ENCODE measurements at places on chromosomes 5 and 9. TPM values are rescaled to one million over a fixed set of nuclear protein-coding genes. Genes with fewer than 3 reads are reported as not detected.

Gene MCIDAS
- total RNA-seq: not detected

Gene FOXD4L6
- 0.51 TPM for total RNA-seq

GRCh38 chr5:136020383-136021015 lies 8.3 kb upstream of the TGFBI start:
- DNase-seq: peak; percentile 73
- H3K27me3 ChIP-seq: no peaks in the 10 kb centered on the region
- H3K36me3 ChIP-seq: no peaks in the 10 kb centered on the region
- peaks cover 13% of the 10 kb centered on the region for H3K4me1 ChIP-seq
- H3K4me3 ChIP-seq: no peak overlapping the region

Gene SPATA31E1
- not detected for total RNA-seq

Gene MAMDC2
- total RNA-seq: 114 TPM

GRCh38 chr9:18863791-18864190 lies 169.2 kb downstream of the SAXO1 start:
- H3K36me3 ChIP-seq: no peaks in the 10 kb centered on the region
- DNase-seq: peak; percentile 41
- H3K4me1 ChIP-seq: peaks cover 12% of the 10 kb centered on the region
- no peaks in the 10 kb centered on the region for H3K27me3 ChIP-seq

Gene HTR1A
- 11.7 TPM for total RNA-seq

- no peaks in the 10 kb centered on the region for H3K27me3 ChIP-seq
- H3K4me1 ChIP-seq: no peaks in the 10 kb centered on the region
- H3K4me3 ChIP-seq: no peak overlapping the region
Measured at GRCh38 chr9:128727640-128728248, 3.8 kb upstream of the ZDHHC12 start.

GRCh38 chr5:107285772-107286171 lies 385.0 kb downstream of the EFNA5 start:
- H3K36me3 ChIP-seq: no peaks in the 10 kb centered on the region
- H3K27ac ChIP-seq: no peak overlapping the region
- H3K27me3 ChIP-seq: no peaks in the 10 kb centered on the region

- no peaks in the 10 kb centered on the region for H3K27me3 ChIP-seq
- H3K36me3 ChIP-seq: no peaks in the 10 kb centered on the region
- H3K27ac ChIP-seq: no peak overlapping the region
- no peak overlapping the region for H3K4me3 ChIP-seq
- no peak for DNase-seq
- H3K4me1 ChIP-seq: no peaks in the 10 kb centered on the region
Measured at GRCh38 chr9:93166699-93167098, 17.2 kb upstream of the WNK2 start.

- no peak overlapping the region for H3K27ac ChIP-seq
- no peak for DNase-seq
- H3K27me3 ChIP-seq: no peaks in the 10 kb centered on the region
Measured at GRCh38 chr5:39473156-39473775, 48.5 kb upstream of the DAB2 start.

DNA sequence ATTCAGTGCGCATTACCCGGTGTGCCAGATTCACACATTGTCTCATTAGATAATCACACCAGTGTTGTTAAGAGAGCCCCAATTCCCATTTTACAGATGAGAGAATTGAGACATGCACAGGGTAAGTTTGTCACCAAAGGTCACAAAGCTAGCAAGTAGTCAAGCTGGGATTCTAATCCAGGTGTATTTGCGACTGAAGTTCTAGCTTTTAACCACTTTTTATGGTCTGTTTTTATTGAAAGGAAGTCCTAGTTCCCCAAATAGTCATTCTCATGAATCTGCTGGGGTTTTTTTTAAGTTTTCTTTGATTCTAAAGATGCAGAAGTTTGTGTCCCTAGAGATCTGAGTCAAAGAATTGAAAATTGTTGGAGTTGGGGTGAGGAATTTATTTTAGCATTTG lies 136.5 kb downstream of the DPYSL3 start:
- no peaks in the 10 kb centered on the region for H3K4me1 ChIP-seq
- no peak for DNase-seq
- no peak overlapping the region for H3K27ac ChIP-seq
- no peaks in the 10 kb centered on the region for H3K27me3 ChIP-seq
- H3K36me3 ChIP-seq: no peaks in the 10 kb centered on the region

DNA sequence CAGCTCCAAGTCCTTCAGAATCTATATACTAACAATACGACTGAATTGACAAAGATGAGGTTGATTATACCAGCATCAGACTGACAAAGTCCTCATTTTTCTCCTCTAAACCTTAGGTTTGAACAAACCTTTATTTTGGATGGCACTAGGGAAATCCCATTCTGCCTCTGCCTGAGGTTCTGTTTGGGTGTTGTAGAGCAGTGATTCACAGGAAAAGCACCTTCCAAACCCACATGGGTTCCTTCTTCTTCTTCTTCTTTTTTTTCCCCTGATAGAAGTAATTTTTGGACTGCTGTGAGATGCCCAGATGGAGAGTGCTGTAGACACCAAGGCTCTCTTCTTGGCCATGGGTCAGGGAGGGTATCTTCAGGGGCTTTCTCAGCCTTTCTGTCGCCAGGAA lies 164.9 kb upstream of the PAPPA start:
- no peaks in the 10 kb centered on the region for H3K36me3 ChIP-seq
- H3K4me3 ChIP-seq: no peak overlapping the region
- no peaks in the 10 kb centered on the region for H3K4me1 ChIP-seq
- H3K27ac ChIP-seq: no peak overlapping the region
- DNase-seq: no peak

GRCh38 chr5:113038714-113039113 lies 62.1 kb downstream of the DCP2 start:
- H3K36me3 ChIP-seq: no peaks in the 10 kb centered on the region
- H3K4me1 ChIP-seq: no peaks in the 10 kb centered on the region
- no peaks in the 10 kb centered on the region for H3K27me3 ChIP-seq
- no peak overlapping the region for H3K27ac ChIP-seq
- H3K4me3 ChIP-seq: no peak overlapping the region

Gene ZNF462
- total RNA-seq: 62.4 TPM

DNA sequence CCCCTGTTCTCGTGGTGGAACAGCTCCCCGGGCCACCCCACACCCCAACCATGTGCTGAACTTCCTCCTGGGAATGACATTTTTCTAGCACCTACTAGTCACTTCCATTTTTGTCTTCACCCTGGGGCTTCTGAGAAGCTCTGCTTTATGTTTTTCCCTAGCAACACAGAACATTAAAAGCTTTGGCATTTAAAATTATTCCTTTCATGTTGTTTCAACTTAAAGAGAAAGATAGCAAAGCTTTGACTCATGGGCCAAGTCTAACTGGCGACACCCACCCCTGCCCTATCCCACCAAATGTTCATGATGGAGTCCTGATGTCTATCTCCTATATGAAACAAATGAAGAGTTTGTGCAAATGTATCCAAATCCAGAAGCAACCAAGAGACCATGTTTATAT lies 22.4 kb downstream of the BOD1 start:
- no peak overlapping the region for H3K4me3 ChIP-seq
- no peaks in the 10 kb centered on the region for H3K36me3 ChIP-seq
- H3K27me3 ChIP-seq: no peaks in the 10 kb centered on the region
- H3K27ac ChIP-seq: no peak overlapping the region
- H3K4me1 ChIP-seq: no peaks in the 10 kb centered on the region

- H3K36me3 ChIP-seq: peaks cover 1% of the 10 kb centered on the region
- H3K4me1 ChIP-seq: no peaks in the 10 kb centered on the region
- no peak overlapping the region for H3K27ac ChIP-seq
- DNase-seq: no peak
- H3K4me3 ChIP-seq: no peak overlapping the region
Measured at GRCh38 chr5:117263231-117263630, 688.6 kb upstream of the SEMA6A start.

Gene GPR150
- total RNA-seq: not detected

DNA sequence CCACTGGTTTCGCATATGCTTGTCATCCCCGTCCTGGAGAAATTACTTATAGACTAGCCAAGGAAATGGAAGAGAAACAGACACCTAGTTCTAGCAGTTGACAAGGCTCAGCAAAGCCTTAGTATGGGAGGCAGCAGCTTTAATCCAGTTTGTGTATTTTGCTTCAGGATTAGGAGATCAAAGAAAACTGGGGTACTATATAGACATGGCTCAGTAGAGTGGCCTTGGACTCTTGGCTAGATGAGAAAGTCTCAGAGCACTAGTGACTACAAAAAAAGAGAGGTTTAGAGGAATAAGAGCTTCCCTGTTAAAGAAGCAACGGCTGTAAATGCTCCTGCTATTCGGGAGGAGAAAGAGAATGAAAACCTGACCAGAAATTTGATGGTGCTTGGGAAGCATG lies 349.1 kb downstream of the CTNND2 start:
- DNase-seq: no peak
- no peak overlapping the region for H3K4me3 ChIP-seq
- H3K36me3 ChIP-seq: no peaks in the 10 kb centered on the region
- H3K27ac ChIP-seq: no peak overlapping the region

- peaks cover 5% of the 10 kb centered on the region for H3K4me1 ChIP-seq
- DNase-seq: no peak
- no peak overlapping the region for H3K27ac ChIP-seq
- no peaks in the 10 kb centered on the region for H3K36me3 ChIP-seq
- no peak overlapping the region for H3K4me3 ChIP-seq
- no peaks in the 10 kb centered on the region for H3K27me3 ChIP-seq
Measured at GRCh38 chr5:32589942-32590869, 4.8 kb downstream of the SUB1 start.

GRCh38 chr5:179260324-179261070 lies 84.8 kb downstream of the ADAMTS2 start:
- H3K36me3 ChIP-seq: no peaks in the 10 kb centered on the region
- no peaks in the 10 kb centered on the region for H3K27me3 ChIP-seq
- no peak overlapping the region for H3K27ac ChIP-seq
- peaks cover 10% of the 10 kb centered on the region for H3K4me1 ChIP-seq
- DNase-seq: peak; percentile 13

GRCh38 chr5:57675236-57675635 lies 192.6 kb upstream of the ACTBL2 start:
- H3K36me3 ChIP-seq: no peaks in the 10 kb centered on the region
- no peaks in the 10 kb centered on the region for H3K27me3 ChIP-seq
- DNase-seq: no peak
- no peak overlapping the region for H3K4me3 ChIP-seq
- H3K4me1 ChIP-seq: no peaks in the 10 kb centered on the region

- no peaks in the 10 kb centered on the region for H3K27me3 ChIP-seq
- H3K4me3 ChIP-seq: no peak overlapping the region
- H3K4me1 ChIP-seq: no peaks in the 10 kb centered on the region
- H3K27ac ChIP-seq: no peak overlapping the region
- H3K36me3 ChIP-seq: no peaks in the 10 kb centered on the region
Measured at GRCh38 chr9:20015427-20015931, 226.6 kb upstream of the SLC24A2 start.

Gene ISCA1
- 28.6 TPM for total RNA-seq

GRCh38 chr5:131774652-131775367 lies 22.0 kb downstream of the FNIP1 start:
- H3K27ac ChIP-seq: no peak overlapping the region
- no peak overlapping the region for H3K4me3 ChIP-seq
- H3K27me3 ChIP-seq: no peaks in the 10 kb centered on the region
- DNase-seq: no peak

Gene ORM2
- total RNA-seq: not detected

DNA sequence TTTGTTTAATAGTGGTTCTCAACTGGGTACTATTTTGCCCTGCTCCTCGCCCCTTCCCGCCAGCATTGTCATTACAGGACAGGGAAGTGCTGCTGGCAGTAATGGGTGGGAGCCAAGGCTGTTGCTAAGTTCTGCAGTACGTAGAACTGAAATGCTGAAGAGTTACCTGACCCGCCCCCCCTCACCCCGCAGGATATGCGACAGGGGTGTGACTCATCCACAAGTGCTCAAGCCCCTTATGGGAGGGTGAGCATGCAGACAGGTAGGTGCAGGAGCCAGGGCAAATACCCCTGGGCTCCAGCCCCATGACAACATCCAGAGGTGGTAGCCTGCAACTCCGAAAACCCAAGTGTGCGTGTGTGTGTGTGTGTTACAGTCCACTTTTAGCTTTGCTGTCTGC lies 35.7 kb downstream of the LRRC70 start:
- H3K27ac ChIP-seq: no peak overlapping the region
- DNase-seq: no peak
- no peak overlapping the region for H3K4me3 ChIP-seq

DNA sequence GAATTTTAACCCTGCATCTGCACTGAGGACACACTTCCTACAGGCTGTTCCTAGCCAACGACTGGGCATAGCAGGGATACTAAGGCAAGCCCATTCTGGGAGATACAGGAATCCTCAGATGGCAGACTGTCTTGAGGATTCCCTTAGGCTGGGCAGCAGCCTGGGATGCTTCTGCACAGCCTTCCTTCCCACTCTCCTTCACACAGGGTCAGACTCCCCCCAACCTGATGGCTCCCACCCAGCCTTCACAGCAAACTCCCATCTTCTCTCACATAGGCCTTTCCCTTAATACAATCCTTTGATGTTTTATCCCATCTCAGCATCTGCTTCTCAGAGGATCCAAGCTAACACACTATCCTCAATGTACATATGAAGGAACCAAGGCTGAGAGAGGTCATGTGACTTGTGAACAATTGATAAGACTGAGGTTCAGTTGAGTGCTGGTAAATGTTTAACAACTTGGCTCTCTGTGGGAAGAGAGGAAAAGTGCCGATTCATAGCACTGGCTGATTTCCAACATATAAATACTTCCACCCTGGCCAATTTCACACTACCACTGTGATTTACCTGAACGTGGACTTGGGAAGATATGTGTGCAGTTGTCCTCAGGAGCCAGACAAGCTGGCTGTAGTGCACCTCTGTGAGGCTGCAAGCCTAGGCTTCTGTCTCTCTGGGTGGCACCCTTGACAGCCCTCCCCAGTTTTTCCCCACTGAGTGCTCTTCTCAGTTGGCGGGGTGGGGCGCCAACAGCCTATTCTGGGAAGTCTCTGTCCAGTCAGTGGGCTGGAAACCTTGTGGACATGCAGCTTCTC lies 120.2 kb upstream of the TRIM32 start:
- no peak for DNase-seq
- H3K27ac ChIP-seq: no peak overlapping the region
- H3K27me3 ChIP-seq: no peaks in the 10 kb centered on the region

DNA sequence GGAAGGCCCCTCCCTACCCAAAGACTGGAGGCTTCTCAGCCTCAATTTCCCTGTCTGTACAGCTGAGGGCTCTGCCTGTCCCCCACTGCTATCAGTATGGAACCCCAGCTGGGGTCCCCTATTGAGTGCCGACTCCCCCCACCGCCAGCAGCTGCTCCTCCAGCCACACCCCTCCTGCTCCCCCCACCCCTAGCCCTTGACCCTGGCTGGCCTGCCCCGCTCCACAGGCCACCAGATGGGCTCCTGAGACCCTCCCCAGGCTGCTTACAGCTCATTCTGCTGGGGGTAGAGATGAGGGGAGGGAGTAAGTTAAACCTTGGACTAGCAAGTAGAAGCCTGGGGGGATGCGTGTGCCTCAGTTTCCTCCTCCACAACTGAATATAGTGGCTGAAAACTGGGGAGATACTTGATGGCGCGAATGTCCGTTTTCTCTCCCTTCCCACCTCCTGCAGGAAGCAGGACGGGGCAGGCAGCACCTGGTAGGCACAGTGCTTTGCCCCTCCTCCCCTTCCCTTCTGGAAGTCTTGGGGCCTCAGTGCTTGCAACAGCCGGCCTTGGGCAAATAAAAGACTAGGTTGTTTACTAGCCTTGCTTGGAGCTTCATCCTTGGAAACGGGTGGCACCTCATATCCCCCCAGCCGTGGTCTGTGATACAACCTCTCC lies 19.1 kb downstream of the URM1 start:
- no peak for DNase-seq
- no peaks in the 10 kb centered on the region for H3K36me3 ChIP-seq
- no peak overlapping the region for H3K4me3 ChIP-seq
- no peaks in the 10 kb centered on the region for H3K4me1 ChIP-seq
- H3K27ac ChIP-seq: no peak overlapping the region

GRCh38 chr9:84304166-84304565 lies 36.4 kb downstream of the SLC28A3 start:
- no peaks in the 10 kb centered on the region for H3K36me3 ChIP-seq
- no peak overlapping the region for H3K27ac ChIP-seq
- no peak for DNase-seq

Gene CATSPER3
- not detected for total RNA-seq
